Left renal cortex interstitium (tissue), 4 donors: ENCODE measurements at places on chromosomes 4 and X. TPM values are rescaled to one million over a fixed set of nuclear protein-coding genes. Genes with fewer than 3 reads are reported as not detected.

GRCh38 chr4:152705903-152706302, 26.1 kb upstream of the TMEM154 start:
- no peak for DNase-seq

- no peak for DNase-seq
Measured at GRCh38 chr4:6032249-6033244, 14.3 kb upstream of the C4orf50 start.

DNA sequence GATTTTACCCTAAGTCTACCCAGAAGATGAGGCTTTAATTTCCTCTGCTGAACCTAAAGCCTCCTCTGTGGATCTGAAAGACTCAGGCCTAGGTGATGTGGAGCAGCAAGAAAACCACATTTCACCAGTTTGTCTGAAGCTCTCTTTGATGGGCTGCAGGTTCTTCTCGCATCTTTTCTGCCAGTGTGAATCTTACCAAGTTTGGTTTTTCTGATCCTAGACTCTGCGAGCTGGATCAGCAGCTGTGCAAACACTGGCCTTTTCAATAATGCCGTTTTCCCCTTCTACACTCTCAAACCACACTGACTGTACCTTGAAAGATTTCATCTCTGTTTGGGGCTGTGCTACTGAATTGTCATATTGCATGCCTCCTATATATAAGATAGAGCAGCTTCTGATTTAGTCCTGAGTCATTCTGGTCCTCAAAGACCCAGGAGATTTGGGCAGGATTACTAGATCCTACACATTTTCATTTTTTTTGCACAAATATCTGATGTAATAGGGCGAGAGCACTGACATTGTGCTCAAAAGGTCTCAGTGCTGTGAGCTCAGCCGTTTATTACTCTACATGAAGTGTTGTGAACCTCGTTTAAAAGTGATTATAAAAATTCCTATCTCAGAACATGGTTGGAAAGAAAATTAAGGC, 133.6 kb upstream of the FAM9C start:
- no peak for DNase-seq

- DNase-seq, result no peak
Measured at GRCh38 chr4:16912896-16913295, 14.5 kb upstream of the LDB2 start.

DNA sequence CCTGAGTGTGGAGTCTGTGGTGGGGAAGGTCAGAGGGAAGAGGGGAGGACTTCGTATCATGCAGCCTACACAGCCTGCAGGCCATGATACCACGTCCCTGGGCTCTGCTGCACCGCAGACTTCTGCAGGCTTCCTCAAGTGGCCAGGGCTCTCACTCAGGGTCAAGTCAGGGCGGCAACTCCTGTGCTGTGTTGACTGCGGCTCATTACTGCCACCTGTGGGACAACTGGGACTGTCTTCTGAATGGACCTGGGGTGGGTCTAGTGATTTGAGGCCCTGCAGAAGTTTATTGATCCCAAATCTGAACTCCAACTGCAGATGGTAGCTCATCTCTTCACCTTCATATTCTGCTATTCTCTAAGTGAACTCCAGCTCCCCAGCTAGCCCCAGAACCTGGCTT, 167.1 kb downstream of the NSUN7 start:
- DNase-seq, result no peak

GRCh38 chrX:48101443-48101842, 29.0 kb upstream of the SPACA5B start:
- DNase-seq, result no peak

Gene NPY5R
- 6.1 TPM for polyA plus RNA-seq
